Bronchial epithelial cell (primary cell): ENCODE measurements at places on chromosomes 5 and 9. TPM values are rescaled to one million over a fixed set of nuclear protein-coding genes. Genes with fewer than 3 reads are reported as not detected.
A peak's percentile ranks its signal among the peaks of the same experiment; 100 is the strongest.

DNA sequence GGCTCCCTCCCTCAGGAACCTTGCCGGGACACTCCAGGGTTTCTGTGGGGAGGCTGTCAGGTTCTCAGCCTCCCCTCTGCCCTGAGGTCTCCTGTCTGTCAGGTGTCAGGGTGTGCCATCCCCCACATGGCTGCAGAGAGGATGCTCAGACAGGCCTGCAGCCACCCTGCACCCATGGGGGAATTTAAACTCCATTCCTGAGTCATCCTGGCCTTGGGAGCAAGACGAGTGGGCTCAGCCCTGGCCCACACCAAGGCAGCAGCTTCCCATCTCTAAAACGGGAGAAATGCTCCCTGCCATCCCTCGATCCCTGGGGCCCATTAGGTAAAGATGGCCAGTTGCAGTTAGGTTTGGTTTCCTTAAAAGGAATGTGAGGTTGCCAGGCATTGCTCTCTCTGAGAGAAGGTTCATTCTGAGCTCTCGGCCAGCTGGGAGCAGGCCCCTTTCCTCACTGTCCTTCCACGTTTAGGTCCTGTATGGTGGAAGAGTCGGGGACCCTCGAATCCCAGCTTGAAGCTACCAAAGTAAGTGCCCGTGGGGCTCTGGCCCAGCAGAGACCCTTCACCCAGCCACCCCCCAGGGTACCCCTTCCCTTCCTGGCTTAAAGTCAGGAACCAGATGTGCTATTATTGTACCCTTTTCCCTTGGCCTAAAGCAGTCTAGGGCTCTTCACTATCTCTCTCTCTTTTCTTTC lies 26.6 kb downstream of the DYNC2I2 start:
- DNase-seq: no peak

- peak; percentile 81 for DNase-seq
These were observed 115.5 kb upstream of the RANBP3L start for GRCh38 chr5:36417221-36417620.

DNA sequence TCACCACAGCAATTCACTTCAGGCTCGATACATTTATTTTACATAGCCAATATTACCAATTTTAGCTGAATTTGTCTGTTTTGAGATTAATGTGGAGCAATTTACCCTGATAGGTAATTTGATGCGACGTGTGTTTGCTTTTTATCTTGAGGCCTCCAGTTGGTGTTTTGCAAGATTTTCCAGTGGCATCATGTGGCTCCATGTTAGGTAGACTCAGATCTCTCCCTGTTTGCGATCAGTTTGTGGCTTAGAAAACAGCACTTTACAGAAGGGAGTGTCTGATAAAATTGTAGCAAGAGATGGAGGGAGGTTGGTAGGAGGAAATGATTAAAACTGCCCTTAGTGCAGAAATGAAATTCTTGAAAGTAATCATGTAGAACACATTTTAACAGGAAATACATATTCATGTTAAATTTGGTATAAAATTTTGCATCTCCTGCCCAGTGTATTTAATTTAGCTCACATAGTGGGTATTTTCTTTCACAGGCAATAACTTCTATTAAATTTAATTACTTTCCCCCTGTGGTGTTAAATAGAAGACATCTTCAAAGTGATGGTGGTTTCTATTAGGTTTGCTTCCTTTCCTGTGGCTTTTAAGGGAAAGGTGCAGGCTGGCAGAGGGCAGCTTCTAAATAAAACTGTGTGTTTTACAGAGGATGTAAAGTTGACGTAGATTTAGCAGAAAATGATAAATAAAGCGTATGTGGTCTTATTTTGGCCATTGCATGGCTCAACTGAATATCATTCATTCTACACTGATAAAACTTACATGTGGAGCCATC lies 135.8 kb downstream of the KDM4C start:
- no peak for DNase-seq

Gene HDAC3
- 72.7 and 87.1 TPM in 2 replicates for total RNA-seq

DNA sequence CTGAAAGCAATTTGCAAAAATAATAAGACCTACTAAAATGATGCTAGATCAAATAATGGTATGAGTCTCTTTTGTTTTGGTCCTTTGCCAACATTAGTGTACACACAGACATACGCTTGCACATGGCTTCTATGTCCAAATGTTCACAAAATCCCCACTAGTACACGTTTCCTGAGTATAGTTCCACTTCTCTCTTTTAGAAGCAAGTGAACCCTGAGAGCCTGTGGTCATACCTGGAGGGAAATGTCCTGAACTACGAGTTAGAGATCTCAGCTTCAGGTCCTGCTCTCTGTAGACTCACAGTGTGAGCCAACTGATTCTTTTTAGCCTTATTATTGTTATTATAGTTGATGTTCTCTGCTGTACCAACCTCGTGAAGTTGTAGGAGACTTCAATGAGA lies 47.3 kb upstream of the ACTBL2 start:
- no peak for DNase-seq

GRCh38 chr9:28984016-28984415 lies 1410.7 kb upstream of the C9orf72 start:
- no peak for DNase-seq

DNA sequence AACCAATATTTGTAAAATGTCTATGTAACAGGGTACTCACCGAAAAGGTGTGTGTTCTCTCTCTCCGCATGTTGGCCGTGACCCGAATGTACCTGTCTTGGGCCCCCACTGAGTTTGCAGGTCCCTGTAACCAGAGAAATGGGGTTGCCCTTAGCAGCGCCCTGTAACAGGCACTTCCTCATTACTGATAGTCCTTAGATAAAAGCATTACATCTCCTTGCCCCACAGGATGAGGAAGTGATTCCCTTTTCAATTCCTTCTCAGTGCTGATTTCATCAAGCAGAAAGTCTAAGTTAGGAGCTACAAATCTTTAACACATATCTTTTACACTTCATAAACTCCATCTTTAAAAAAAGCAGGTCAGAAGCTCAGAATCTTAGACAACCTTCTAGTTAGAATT lies 15.2 kb upstream of the HMHB1 start:
- no peak for DNase-seq

Gene SHISAL2B
- not detected in 2 replicates for total RNA-seq

DNA sequence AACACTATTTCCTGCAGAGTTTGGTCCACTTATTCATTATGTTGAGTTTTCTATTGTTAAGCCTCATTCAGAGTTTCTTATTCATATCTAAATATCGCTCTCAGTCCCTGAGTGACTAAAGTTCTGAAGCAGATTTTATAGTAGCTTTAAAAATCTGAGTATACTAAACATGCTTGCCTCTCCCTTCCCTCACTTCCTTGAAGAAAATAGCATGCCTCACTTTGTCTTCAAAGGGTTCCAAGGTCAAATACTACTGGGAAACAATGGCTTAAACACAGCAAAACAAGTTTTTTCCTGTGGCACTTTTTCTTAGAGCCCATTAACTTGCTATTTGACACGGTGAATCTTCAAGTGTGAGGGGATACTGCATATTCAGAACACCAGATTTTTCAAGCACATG lies 41.1 kb upstream of the DAB2 start:
- no peak for DNase-seq

Gene IRX4
- total RNA-seq: under 0.01 and 1.1 TPM in 2 replicates

Gene ENC1
- total RNA-seq: 3.5 and 3.9 TPM in 2 replicates

Gene PNPLA7
- total RNA-seq: 0.26 TPM in 2 replicates

DNA sequence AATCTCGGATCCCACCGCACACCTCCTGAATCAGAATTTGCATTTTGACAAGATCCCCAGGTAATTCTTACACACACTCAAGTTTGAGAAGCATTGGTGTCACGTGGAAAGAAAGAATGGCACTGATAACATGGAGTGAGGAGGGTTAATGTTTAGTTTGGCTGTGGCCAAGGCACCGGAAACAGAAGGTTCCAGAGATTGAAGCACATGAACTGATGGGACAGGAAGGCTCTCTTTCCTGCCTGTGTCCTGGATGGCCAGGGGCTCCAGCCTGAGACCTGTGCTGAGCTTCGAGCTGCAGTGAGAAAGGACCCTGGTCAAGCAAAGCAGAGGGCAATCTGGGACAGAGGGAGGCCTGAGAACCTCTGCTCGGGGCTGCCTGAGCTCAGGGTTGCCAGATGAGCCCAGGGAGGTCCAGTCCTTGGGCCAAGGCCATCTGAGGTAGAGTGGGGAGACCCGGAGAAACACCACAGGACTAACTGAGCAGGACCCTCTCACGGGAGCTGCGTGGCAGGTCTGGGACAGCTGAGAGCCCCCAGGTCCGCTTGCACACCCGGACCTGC lies 27.3 kb downstream of the AFAP1L1 start:
- no peak for DNase-seq

Gene FGF18
- total RNA-seq: under 0.01 TPM in 1 of 2 replicates, not detected in the other

Gene MRPS27
- total RNA-seq: 32.8 and 53.4 TPM in 2 replicates

Gene ZNF483
- 0.26 and 0.51 TPM in 2 replicates for total RNA-seq

DNA sequence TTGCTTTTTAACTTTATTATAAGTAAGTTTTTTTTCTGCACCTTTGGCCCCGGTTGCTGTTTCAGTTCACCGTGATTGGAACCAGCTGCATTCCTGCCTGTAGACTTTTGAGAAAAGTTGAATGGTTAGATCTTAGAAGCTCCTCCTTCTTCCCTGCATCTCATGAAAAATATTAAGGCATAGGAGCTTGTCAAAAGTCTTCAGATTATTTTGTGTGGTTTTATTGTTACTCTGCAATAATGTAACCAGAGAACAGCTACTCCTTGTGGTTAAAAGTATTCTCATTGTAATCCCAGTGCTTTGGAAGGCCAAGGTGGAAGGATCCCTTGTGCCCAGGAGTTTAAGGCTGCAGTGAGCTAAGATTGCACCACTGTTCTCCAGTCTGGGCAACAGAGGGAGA lies 3.3 kb upstream of the SLC2A8 start:
- DNase-seq: no peak

Gene TSSK1B
- total RNA-seq: 0.26 TPM in 2 replicates

- DNase-seq: peak; percentile 52
These were observed 94.6 kb upstream of the DMRT1 start for GRCh38 chr9:746661-747434.

DNA sequence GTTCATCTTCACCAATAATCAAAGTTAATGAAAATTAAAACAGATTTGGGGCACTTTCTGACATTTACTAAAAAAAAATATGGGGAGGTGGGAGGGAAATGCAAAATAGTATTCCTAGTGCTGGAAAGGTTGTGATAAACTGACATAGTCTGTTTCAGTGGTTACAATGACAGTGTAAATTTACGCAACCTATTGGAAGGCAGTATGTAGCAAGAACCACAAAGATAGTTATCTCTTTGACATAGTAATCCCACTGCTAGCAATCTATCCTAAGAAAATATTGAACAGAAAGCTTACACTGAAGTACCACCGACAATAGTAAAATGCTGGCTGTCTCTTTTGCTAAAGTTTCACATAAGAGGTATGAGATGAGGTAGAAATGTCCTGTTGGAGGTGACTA lies 15.1 kb upstream of the EPB41L4B start:
- no peak for DNase-seq

GRCh38 chr9:135773530-135774238 lies 71.7 kb downstream of the KCNT1 start:
- no peak for DNase-seq
